Endothelial cell (in vitro differentiated cells): ENCODE measurements at places on chromosomes 7 and 10. TPM values are rescaled to one million over a fixed set of nuclear protein-coding genes. Genes with fewer than 3 reads are reported as not detected.

- no peaks in the 10 kb centered on the region for H3K27me3 ChIP-seq
- no peaks in the 10 kb centered on the region for H3K4me1 ChIP-seq
- no peaks in the 10 kb centered on the region for H3K36me3 ChIP-seq
- no peak for DNase-seq
- no peak overlapping the region for H3K27ac ChIP-seq
Observed at GRCh38 chr7:29385214-29385814, 178.3 kb upstream of the PRR15 start.

GRCh38 chr7:106863274-106863997 lies 1.6 kb upstream of the PIK3CG start:
- H3K4me3 ChIP-seq: no peak overlapping the region
- peaks cover 27% of the 10 kb centered on the region for H3K4me1 ChIP-seq
- no peaks in the 10 kb centered on the region for H3K36me3 ChIP-seq
- no peak overlapping the region for H3K27ac ChIP-seq
- no peak for DNase-seq
- H3K27me3 ChIP-seq: peaks cover 3% of the 10 kb centered on the region

DNA sequence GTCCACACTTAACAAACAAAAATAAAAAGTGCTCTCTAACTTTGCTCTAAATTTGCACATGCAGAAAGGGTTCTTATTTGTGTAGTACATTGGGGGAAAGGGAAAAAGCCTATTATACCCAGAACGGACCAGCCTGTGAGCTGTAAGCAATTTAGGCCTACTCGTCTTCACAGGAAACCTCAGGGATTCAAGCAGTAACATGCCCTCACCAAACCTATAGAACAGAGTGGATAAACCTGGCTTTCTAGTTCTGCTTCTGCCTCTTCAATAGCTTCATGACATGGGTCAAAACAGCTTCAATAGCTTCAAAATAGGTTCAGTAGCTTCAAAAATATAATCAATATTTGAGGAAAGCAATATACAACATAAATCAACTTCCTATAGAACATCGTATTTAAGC lies 163.7 kb downstream of the ARL4A start:
- DNase-seq: no peak
- H3K27ac ChIP-seq: no peak overlapping the region
- peaks cover 4% of the 10 kb centered on the region for H3K36me3 ChIP-seq
- no peak overlapping the region for H3K4me3 ChIP-seq
- peaks cover 2% of the 10 kb centered on the region for H3K27me3 ChIP-seq

The C10orf120 gene
- total RNA-seq: not detected

The ST8SIA6 gene
- total RNA-seq: 1.7 TPM

The GOLGA7B gene
- 2.5 TPM for total RNA-seq

DNA sequence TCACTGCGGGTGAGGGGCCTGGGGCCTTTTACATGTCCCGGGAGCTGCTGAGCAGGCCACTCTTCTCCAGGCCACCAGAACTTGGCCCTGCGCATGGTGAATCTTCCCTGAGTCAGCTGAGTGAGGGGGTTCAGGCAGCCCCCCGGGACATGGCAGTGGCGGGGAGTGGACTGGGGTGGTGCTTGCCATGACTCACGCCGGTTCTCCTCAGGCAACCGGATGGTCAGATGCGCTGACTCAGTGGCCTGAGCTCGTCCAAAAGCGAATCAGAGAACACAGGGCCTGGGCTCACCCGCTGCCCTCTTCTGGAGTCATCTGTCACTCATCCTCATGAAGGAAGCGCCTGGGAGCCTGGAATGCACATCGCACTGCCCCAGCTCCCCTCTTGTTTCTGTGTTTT lies 33.5 kb downstream of the HTRA1 start:
- peaks cover 3% of the 10 kb centered on the region for H3K27me3 ChIP-seq
- H3K36me3 ChIP-seq: peaks cover 4% of the 10 kb centered on the region
- DNase-seq: no peak
- no peak overlapping the region for H3K4me3 ChIP-seq

The ELFN1 gene
- total RNA-seq: 10.6 TPM

DNA sequence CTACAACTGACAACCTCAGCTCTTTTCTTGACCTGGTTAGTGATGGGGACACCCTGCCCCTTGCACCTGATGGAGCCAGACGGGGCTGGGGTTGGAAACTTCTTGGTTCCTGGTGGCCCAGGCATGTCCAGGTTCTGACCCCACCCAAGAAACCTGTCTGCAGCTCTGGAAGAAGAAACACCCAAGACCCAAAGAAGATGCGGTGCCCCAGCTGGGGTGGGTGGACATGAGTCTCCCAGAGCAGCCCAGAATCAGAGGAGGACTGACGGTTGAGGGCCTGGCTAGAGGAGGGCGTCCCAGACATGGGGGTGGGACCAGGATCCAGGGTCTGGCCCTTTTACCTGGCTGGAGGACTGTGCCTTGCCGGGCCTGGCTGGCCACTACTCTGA lies 202.4 kb downstream of the GLRX3 start:
- H3K36me3 ChIP-seq: peaks cover 12% of the 10 kb centered on the region
- no peak overlapping the region for H3K4me3 ChIP-seq
- DNase-seq: no peak
